NCI-H2081 (cell line): ENCODE measurements at places on chromosomes 16 and 17.

DNA sequence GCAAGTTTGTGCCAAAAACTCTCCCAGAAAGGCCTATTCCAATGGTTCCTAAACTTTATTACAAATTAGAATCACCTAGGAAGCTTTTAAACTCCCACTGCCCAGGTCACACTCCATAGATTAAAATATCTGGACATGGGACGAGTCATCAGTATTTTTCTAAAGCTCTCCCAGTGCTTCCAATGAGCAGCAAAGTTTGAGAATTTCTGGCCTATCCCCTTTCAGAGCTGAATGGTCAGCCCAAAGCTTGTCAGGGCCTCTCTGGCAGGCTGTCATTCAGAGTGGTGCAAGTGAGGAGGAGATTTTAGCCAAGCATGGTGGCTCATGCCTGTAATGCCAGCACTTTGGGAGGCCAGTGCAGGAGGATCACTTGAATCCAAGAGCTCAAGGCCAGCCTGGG lies 2.4 kb downstream of the BCL6B start:
- no peak for DNase-seq

- DNase-seq, result no peak
Observed at GRCh38 chr17:64216338-64217248, 46.5 kb downstream of the TEX2 start.

DNA sequence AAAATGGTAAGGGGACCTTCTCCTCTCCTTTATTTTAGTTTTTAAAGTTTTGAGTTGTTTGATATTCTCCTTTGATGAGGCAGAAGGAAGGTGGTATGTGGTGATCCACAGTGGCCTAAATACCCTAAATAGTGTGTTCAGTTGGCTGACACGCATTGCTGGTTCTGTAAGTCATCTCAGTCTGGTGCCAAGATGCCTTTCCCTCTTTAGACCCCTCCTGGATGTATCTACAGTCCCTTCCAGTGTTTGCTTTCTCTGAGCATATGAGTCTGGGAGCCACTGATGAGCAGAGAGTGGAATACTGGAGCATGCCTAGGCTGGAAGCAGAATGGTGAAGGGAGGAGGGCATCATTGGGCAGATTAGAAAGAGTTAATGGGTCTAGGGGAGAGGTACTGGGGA lies 64.5 kb downstream of the NEUROD2 start:
- no peak for DNase-seq

- DNase-seq, result no peak
Observed at GRCh38 chr16:49597796-49598195, 224.2 kb downstream of the C16orf78 start.

- DNase-seq, result no peak
Observed at GRCh38 chr17:73940511-73940910, 263.0 kb upstream of the RPL38 start.

GRCh38 chr17:60519795-60520194 lies 6.2 kb downstream of the APPBP2 start:
- no peak for DNase-seq

GRCh38 chr16:75380870-75381269 lies 52.4 kb downstream of the CFDP1 start:
- DNase-seq, result no peak
